RPMI8226 (cell line): ENCODE measurements at places on chromosomes 7 and 10.

DNA sequence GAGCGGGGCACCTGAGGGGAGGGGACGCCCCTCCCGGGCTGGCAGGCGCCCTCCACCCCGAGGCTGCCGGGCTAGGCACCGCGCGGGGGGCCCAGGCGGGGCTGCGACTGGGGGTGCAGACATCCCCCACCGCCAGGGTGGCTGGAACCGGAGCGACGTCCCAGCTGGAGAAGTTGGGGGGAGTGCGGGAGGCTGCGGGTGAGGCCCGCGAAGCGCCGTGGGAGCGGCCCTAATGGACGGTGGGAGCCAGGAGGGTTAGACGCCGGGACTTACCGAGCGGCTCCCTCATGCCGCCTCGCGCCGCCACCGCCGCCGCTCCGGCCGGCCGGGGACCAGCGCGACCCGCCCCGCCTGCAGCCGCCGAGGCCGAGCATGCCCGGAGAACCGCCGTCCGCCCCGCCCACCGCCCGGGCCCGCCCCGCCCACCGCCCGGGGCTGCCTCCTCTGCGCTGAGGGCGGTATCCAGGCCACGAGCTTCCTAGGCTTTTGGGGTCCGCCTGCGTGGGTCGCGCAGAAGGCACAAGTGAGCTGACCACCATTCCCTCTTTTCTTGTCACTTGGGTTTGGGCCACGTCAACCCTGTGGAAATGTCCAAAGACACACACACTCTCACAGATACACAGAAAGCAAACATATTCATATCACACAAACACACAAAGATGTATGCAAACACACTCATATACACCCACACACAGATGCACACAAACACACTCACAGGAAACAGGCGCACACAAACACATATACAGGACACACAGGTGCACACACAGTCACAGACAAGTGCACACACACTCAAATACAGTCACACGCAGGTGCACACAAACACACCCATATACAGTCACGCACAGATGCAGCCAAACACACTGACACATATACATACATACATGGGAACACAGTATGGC, at the start of gene JCAD:
Gene JCAD (minus strand): TSS at position 378 of the 899 bp plus-strand sequence. CDS start 11,774 bp downstream, outside the sequence.
- peak; percentile 10 for DNase-seq

- DNase-seq, result no peak
Measured at GRCh38 chr10:112394475-112394875, 20.6 kb downstream of the ACSL5 start.

DNA sequence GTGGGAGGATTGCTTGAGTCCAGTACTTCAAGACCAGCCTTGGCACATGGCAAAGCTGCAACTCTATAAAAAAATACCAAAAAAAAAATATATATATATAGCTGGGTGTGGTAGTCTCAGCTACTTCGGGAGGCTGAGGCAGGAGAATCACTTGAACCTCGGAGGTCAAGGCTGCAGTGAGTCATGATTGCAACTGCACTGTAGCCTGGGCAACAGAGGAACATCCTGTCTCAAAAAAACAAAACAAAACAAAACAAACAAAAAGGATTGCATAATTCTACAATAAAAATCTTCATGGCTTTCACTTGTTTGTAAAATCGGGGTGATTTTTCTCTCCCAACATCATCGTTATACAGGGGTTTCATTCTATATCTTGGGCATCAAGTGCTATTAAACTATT, 35.1 kb downstream of the GUSB start:
- no peak for DNase-seq

GRCh38 chr7:126557271-126557670, 695.5 kb downstream of the GRM8 start:
- DNase-seq, result no peak

DNA sequence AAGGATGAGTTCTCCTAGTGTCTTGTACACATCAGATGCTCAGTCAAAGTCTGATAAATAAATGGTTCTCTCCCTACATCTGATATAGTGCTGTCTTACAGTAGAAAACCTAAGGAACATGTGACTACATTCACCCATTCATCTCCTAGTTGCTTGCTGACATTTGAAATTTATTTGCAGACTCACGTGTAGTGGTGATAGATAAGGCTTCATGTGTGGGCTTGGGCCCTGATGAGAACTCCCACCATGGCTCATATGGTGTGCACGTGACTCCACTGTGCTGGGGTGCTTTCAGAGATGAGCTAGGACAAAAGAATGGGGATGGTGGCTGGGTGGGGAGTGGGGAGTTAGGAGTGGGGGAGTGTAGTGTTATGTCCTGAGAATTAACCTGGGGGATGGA, 287.3 kb downstream of the RPS24 start:
- DNase-seq, result no peak

- no peak for DNase-seq
Measured at GRCh38 chr10:20088061-20088701, 271.9 kb downstream of the PLXDC2 start.

- no peak for DNase-seq
Measured at GRCh38 chr7:3879355-3880075, 578.5 kb downstream of the SDK1 start.

GRCh38 chr7:86814661-86815379, 171.1 kb downstream of the GRM3 start:
- DNase-seq, result peak; percentile 21

- DNase-seq, result no peak
Measured at GRCh38 chr10:78543749-78544362, 510.2 kb downstream of the RPS24 start.

DNA sequence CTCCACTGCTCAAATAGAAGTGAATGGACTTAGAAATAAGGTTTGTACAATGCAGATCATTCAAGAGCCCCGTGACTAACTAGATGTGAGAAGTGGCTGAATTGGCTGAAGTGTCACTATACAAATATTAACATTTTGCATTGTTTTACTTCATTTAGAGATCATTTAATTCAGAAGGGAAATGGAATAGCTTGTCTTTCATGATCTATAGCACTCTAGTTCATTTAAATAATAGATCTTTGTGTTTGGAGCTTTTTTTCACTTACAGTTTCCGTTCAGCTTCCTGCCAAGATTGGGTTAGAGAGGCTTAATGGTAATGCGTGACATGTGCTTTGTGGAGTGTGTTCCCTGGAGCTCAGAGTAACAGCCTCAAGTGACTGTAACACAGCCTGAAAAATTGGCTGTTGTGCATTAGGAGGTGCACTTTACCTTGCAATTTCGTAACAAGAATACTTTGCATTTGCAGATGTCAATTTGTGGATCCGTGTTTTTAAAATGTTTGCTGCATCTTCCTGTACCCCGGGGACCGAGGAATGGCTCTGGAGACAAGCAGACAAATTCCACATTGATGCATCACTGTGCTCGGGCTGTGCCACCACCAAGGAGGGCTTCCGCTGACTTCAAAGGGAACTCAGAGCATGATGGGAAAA, 170.3 kb downstream of the NRP1 start:
- no peak for DNase-seq

- DNase-seq, result no peak
Measured at GRCh38 chr7:52794621-52795020, 240.8 kb upstream of the POM121L12 start.

- DNase-seq, result peak; percentile 13
Measured at GRCh38 chr7:123351516-123352505, 152.0 kb upstream of the SLC13A1 start.

GRCh38 chr7:104111271-104111670, 96.5 kb downstream of the ORC5 start:
- no peak for DNase-seq

DNA sequence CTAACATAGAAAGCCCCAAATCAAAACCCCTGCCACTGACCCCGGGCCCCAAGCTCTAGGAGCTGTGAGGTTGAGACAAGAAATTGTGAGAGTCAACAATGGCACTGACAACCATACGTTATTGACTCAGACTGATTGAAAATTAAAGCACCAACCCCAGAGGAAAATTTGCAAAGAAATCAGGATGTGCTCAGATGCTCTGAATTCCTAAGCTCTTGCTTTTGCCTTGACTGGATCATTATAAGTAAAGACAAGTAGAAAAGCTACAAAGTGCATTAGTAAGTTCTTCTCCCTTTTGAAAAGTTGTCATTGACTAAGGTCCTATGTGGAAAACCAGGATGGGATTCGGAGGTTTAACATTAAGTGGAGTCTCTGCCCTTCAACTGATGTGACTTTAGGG, 130.2 kb downstream of the SAMD9 start:
- no peak for DNase-seq

DNA sequence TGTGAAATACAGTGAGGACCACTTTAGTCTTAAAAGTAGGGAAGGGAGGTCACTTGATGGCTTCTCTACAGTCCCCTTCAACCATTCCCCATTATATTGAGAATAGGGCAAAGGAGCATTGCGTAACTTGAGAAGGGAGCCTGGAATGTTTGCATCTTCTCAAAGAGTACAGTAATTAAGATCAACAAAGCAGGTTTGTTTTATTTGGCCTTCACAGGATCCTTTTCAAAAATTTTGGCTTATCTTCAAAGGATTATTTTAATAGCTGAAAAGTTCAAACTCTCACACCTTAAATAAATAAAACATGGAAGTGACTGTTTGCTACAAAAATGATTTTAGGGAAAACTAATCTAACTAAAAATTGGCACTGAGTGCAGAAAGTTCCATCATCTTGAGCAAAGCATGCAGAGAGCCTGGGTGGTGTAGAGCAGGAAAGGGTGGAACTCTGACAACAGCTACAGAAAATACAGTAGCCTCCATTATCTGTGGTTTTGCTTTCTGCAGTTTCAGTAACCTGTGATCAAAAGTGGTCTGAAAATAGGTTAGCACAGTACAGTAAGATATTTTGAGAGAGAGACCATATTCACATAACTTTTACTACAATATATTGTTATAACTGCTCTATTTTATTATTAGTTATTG, 214.0 kb downstream of the MDFIC start:
- DNase-seq, result no peak

GRCh38 chr10:35127289-35127891, 744 bp downstream of the CREM start:
- peak; percentile 54 for DNase-seq

DNA sequence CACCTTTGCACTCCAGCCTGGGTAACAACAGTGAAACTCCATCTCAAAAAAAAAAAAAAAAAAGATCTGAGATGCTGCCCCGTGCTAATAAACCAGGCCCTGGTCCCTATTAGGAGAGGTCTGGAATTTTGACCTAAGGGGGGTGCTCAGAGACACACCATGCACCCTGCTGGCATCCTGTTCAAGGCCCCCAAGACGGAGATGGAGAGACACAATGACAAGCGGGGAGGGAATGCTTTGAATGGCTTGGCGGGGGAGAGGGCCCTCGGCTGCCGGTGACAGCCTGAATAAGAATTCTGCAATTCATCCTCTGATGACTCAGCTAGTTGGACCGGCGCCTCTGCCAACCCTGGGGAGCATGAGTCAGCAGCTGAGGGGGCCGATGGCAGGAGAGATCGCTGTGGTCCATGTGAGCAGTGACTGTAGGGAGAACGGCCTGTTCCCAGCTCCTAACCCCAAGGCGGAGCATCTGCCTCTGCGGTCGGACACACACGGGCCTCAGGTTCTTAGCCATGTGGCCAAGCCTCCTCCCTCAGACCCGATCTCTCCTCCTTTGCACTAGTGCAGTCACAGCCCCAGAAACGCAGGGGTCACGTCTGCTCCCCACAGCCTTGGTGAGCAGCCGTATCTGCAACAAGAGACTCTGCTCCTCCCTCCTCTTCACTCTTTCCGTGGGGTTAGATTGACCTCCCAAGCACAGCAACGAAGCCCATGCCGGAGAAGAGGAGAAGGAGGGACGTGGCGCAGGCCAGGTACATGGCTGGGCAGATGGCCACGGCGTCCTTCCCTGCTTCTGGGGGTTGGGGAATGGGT, 14.9 kb downstream of the TRIM56 start:
- DNase-seq, result peak; percentile 89

- peak; percentile 25 for DNase-seq
Measured at GRCh38 chr10:127009366-127009765, 104.1 kb downstream of the DOCK1 start.

DNA sequence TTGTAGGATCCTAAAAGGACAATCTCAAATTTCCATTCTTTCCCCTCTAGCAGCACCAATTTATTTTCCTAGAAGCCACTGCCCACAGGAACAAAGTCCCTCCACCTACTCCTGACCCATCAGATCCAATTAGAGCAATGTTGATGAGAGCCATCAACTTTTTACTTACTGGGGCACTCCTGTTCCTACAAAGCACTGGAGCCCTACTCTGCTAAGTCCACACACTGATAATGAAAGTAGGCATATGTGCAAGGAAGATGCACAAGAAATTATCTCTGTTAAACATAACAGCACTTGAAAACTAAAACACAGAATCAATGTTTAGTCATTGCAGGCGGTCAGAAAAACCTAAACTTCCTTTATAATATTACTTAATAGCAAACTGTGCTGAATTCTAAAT, 3.6 kb downstream of the HERPUD2 start:
- no peak for DNase-seq

DNA sequence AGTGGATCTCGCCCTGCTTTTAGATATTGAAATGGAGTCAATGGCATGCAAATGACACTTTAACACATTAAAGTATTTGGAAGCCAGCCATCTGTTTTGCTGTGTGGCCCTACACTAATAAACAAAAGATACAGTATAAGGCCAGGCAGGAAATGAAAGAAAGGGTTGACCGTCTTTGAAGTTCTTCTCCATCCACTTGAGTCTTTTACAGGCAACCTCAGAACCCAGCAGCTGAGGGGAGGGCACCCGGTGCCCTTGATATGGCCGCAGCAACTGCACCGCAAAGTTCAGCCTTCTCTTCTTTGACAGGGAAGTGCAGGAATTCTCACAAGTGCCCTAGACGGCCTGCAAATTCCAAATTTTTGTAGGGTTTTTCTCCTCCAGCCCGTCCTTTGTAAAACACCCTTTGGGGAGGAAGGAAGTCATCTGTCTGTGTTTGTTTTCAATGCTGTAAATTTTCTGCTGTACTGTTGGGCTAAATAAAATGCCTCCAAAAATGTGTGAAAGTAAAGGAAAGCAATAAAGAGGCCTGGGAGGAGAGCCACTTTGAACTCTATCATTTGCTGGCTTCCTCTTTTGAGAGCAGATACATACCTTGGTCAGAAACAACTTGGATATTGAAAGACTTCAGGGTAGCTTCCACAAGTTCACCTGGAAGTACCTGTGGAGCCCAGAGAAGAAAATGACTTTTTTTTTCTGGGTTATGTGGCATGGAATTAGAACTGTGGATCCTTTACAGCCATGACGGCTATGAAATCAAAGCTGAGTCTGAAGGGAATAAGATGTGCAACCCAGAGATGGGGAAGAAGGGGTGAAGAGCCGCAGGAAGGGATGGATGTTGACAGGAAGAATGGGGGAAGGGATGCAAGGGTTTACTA, 3.6 kb downstream of the HOXA1 start:
- no peak for DNase-seq

GRCh38 chr7:40760293-40760964, 625.6 kb downstream of the SUGCT start:
- DNase-seq, result no peak

- DNase-seq, result no peak
Measured at GRCh38 chr10:124627866-124628675, 116.1 kb downstream of the FAM53B start.

DNA sequence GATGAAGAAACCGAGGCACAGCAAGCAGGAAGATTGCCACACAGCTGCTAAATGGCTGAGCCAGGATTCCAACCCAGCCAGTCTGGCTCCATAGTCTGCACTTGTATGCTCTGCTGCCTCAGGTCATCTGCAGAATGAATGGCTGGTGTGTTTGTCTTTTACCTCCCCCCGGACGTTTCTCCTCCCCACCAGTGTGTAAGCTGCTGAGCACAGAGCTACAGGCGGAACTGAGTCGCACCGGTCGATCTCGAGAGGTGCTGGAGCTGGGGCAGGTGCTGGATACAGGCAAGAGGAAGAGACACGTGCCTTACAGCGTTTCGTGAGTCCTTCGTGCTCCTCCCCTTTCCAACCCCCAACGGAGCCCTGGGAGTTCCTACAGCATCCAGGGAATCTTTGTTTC, 2.6 kb downstream of the CNPY4 start:
- DNase-seq, result no peak

- DNase-seq, result no peak
Measured at GRCh38 chr7:155457544-155458110, 302 bp upstream of the EN2 start.

GRCh38 chr7:98619450-98620321, 2.6 kb downstream of the NPTX2 start:
- DNase-seq, result peak; percentile 46
